Activated CD4-positive, alpha-beta T cell treated with anti-CD3 and anti-CD28 coated beads, Interleukin-10, Interleukin-2, amounts not matched to agents 100 ng/mL and 50 ng/mL, durations not matched to agents 16 hours and 8 hours (primary cell): ENCODE measurements at places on chromosomes 4 and X.

DNA sequence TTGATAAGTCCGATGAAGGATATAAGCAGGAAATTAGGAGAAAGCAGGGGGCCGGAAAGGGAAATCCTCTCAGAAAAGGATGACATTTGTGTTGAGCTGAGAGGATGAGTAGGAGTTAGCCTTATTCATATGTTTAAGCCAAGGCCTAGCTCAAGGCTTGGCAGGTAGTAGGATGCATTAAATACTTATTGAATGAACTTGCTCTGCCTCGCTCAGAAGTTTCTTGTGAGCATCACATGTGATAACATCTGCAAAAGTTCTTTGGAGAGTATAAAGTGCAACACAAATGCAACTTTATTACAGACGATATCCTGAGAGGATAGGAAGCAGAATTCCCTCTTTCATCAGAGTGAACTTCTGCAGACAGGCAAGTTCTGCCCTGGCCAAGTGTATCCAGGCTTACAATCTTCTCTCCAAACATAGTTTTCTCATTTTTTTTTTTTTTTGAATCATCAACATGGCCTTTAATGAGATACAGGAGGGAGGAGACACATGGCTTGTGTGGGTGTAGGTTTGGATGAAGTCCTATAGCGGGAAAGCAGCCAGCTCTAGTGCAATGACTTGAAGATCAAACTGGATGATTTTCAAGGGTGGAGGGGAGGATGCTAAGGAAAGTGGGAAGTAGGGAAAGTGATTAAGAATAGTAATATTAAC lies 48.1 kb downstream of the LUZP4 start:
- no peak for DNase-seq

GRCh38 chr4:81792521-81792920 lies 320.8 kb upstream of the RASGEF1B start:
- DNase-seq: no peak

DNA sequence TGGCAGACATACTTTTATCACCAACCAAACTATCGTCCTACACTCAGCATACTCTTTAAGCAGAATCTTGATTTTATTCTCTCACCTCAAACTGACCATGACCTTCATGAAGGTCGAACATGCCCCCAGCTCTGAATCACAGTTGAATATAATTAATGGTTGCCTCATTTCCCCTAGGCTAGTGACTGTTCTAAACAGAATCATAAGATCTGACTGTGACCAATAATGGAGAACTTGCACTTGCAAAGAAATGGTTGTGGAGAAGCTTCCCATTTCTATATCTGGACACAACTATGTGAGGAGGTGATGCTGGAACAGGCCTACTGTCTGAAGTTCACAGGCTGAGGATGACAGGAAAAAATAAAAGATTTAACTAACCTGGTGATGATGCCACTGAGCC lies 85.1 kb downstream of the PDGFC start:
- no peak for DNase-seq

DNA sequence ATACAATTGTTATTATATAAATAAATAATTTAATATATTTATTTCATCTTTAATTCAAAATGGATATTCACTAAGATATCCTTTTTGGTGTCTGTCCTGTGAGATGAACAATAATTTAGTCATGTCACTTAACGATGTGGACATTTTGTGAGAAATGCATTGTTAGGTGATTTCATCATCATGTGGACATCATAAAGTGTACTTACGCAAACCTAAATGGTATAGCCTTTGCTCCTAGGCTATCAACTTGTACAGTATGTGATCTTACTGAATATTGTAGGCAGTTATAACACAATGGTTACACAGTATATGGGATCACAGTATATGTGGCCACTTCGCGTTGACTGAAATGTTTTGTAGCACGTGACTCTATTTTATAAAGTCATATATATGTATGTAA lies 20.2 kb upstream of the CHRNA9 start:
- DNase-seq: no peak

GRCh38 chrX:46918434-46918833 lies 6.2 kb downstream of the JADE3 start:
- DNase-seq: no peak

GRCh38 chr4:27270435-27270834 lies 409.8 kb downstream of the STIM2 start:
- no peak for DNase-seq

- no peak for DNase-seq
Measured at GRCh38 chrX:102983205-102983604, 46.1 kb downstream of the RAB40AL start.

- DNase-seq: no peak
Measured at GRCh38 chr4:8691151-8691775, 98.7 kb downstream of the CPZ start.

DNA sequence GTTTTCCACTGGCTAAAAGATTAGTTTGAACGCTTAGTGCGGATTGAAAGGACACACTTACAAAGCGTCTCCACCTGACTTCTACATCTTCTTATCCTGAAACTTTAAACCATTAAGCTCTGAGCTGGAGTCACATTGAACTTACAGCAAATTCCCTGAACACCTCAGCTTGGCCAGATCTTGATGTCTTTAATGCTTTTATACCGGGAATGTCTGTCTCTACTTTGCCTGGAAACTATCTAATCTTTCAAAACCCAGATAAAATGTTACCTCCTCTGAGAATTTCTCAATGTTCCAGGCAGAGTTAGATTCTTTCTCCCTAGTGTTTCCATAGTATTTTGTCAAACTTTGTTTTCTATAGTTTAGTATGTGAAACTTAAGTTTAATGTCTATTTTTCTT lies 179.9 kb downstream of the DTHD1 start:
- no peak for DNase-seq

- no peak for DNase-seq
Measured at GRCh38 chr4:141229408-141230101, 8.9 kb downstream of the ZNF330 start.

GRCh38 chr4:70741867-70742658 lies 20.3 kb downstream of the RUFY3 start:
- no peak for DNase-seq

DNA sequence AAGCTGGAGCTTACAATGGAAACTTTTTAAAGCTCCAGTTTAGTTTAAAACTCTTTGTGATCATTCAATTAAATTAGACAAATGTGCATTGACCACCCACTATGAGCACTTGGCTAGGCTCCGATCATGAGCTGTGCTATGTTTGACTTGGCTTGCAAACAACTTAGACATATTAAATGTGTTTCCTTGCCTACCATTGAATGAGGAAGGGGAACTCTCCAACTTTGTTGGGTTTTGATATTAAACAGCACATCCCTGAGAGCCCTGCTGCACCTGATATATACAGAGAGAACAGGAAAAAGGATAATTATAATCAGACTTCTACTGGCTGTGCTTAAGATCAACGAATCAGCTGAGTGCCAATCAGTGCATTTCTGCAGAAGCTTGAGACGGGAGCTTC lies 71.4 kb upstream of the ADGRL3 start:
- no peak for DNase-seq

DNA sequence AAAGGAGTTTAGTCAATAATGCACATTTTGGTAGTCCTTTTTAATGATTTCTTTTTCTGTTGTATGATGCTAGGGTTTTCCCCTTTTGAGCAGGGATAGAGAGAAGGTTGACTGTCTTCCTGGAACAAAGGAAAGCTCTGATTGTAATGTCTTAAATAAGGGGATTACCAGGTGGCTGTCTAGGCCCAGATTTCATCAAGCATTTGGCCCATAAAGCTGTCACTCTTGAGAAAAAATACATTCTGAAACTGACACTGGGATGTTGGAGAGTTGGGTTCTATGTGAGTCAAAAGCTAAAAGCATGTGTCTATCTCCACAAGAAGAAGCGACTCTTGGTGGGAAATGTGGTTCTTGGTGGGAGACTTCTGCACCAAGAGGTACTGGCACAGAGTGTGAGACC lies 26.4 kb downstream of the KIAA1210 start:
- DNase-seq: peak; percentile 3

DNA sequence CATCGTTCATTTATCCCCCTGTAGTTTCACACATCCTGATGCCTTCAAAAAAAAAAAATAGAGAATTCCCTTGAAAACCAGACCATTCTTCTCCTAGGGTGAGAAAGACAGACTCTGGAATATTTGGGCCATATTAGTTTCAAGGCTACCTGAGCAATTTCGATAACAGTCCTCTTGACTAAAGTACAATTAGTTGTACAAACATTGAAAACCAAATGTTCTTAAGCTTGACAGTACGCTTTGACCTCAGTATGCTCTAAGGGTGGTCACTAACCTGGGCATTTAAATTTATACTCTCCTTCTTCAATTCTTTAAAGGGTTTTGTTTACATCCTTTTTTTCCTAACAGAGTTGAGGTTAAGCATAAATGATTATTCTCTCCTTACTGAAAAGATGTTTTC lies 364.6 kb upstream of the FTHL17 start:
- DNase-seq: no peak

DNA sequence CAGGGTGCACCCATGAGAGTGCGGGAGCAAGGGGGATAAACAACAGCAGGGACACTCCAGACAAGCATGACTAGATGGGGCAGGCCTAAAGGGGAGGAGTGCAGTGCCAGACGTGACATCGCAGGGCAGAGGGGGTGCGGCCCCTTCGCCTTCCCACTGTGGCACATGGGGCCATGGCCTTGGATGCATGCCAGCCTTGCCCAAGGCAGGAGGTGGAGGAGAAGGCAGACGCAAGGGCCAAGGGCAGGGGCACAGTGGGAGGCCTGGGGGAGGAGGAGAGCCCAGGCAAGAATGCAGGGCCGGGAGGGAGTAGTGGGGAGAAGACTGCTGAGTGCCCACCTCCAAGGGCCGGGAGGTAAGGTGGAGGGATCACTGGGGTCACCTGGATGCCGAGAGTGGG lies 21.6 kb downstream of the PNMA6E start:
- no peak for DNase-seq

DNA sequence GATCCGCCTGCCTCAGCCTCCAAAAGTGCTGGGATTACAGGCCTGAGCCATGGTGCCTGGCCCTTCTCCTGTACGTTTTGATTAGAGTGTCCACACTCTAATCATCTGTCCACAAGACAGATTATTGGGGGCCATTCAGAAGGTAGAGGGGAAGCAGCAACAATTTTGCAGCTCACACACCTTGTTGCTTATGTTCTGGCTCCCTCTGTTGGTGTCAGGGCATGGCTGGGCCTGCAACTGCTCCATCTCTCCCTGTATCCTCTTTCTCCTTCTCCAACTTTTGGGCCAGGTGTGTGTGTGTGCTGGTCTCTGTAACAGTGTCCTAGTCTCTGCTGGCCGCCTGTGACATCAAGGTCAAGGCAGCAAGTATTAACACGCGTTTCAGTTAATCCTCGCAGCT lies 125.5 kb upstream of the MBNL3 start:
- no peak for DNase-seq

DNA sequence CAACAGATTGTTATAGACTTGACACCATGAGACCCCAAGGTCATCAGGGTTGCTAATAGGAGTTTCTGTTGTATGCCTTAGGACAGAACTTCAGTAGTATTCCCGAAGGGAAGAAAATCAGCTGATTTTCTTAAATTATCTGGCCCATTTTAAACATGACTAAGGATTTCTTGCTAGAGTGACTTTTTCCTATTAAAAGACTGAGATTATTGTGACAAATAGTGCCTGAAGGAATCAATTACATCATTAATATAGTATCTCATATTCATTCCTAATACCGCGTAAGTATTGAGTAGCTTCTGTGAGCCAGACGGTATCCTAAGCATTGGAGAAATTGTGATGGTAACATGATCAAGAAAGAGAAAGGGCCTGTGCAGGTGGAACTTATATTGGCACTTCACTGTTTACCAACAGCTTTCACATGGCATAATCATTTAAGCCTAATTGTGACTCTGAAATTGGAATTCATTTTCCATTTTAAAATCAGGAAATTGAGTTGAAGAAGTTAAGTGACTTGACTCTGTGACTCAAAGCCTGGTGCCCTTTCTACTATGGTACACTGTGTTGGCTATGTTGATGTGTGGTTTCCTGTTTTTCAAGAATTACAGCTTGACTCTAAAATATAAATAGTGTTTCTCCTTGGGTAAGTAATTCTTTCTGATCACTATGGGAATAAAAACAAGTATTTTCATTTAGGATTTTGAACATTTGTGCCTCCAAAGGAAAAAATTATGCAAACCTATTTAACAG lies 4.1 kb downstream of the AFF1 start:
- peak; percentile 49 for DNase-seq

DNA sequence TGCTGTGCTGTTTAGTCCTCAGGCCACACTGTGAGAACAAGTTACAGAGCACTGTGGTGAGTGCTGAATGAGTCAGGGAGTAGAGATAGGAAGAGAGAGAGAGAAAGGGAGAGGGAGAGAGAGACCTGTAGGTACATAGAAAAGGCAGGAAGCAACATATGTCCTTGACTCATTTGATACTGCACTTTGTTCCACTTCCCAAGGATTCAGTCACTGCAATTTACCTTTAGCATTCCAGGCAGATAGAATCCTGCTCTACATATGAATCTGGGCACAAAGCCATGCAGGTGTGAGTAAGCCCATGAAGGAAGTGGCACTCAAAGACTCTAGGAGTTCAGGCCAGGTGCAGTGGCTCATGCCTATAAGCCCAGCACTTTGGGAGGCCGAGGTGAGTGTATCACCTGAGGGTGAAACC lies 1.0 kb upstream of the DAPP1 start:
- DNase-seq: peak; percentile 69

- no peak for DNase-seq
Measured at GRCh38 chrX:150269605-150270254, 93.4 kb upstream of the MAMLD1 start.

DNA sequence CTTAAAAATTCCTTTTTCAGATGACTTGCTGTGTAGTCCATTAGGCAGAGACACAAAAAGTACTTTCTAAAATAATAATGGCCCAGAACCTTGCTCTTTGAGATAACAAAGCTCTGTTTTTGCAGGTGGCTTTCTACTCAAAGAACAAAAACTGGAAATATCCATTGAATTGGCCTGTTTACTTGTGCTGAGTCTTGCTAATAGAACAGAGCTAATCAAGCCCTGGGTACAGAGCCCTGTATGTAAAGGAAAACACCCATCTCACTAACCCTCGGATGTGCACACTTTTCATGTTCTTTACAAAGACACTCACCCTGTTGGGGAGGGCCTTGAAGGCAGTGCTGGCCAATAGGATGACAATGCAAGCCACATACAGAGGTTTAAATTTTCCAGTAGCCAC lies 27.0 kb upstream of the LNX1 start:
- no peak for DNase-seq

- no peak for DNase-seq
Measured at GRCh38 chrX:113982766-113983165, 601.1 kb upstream of the HTR2C start.

DNA sequence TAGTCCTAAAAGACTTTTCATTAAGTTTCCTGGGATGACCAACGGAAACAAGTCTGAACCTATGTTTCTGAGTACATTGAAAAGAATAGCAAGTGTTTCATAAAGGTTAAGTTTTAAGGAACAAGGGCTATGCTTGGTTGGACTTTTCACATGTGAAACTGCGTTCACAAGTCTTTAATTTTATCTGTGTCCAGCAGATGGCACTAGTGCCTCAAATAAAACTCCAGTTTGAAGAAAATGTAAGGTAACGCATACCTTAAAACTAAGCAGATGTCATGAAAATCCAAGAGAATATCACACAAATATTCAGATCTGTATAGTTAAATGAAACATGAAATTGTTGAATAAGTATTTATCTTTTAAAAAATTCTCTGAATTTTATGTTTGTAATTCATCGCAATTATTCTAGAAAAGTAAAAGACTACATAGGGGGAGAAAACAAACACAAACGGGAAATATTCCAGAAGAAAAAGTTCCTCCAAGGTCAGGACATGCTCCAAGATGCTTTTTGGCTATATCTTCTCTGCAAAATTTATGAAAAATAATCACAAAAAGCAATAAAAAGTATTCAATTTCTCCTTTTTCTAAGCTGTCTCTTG lies 89.6 kb upstream of the MAD2L1 start:
- peak; percentile 63 for DNase-seq
